ENCODE measurements at places on chromosomes 5 and 9. TPM values are rescaled to one million over a fixed set of nuclear protein-coding genes. Genes with fewer than 3 reads are reported as not detected.

The PITX1 gene
- total RNA-seq: 0.15 TPM

The PCDHGA10 gene
- total RNA-seq: 9.7 TPM

The MTREX gene
- total RNA-seq: 56.8 TPM

The KIAA0825 gene
- total RNA-seq: 5.1 TPM

The GHR gene
- 10.1 TPM for total RNA-seq

The CARTPT gene
- not detected for total RNA-seq

The IFNA21 gene
- not detected for total RNA-seq

The HTR1A gene
- total RNA-seq: 0.40 TPM

The GNA14 gene
- total RNA-seq: 6.1 TPM

The C5orf46 gene
- total RNA-seq: not detected

The PCDHA12 gene
- 0.60 TPM for total RNA-seq

The RAD23B gene
- 56.4 TPM for total RNA-seq

The TMEM8B gene
- 42.8 TPM for total RNA-seq

The RASEF gene
- total RNA-seq: 0.20 TPM

The PRDM12 gene
- not detected for total RNA-seq

The MYMK gene
- total RNA-seq: not detected

The SLC1A1 gene
- total RNA-seq: 1.7 TPM

The ECSCR gene
- 7.2 TPM for total RNA-seq

The CFAP157 gene
- 4.5 TPM for total RNA-seq

The ARL14EPL gene
- total RNA-seq: not detected

The ADGRV1 gene
- 1.1 TPM for total RNA-seq

The ABCA1 gene
- 17.5 TPM for total RNA-seq

The CCDC152 gene
- 3.7 TPM for total RNA-seq

The SPINK7 gene
- total RNA-seq: not detected

The TPD52L3 gene
- not detected for total RNA-seq

The CD72 gene
- 0.28 TPM for total RNA-seq

The DND1 gene
- total RNA-seq: 0.69 TPM

The FOXD4L3 gene
- total RNA-seq: not detected
